ENCODE measurements at places on chromosomes 13 and 19.

DNA sequence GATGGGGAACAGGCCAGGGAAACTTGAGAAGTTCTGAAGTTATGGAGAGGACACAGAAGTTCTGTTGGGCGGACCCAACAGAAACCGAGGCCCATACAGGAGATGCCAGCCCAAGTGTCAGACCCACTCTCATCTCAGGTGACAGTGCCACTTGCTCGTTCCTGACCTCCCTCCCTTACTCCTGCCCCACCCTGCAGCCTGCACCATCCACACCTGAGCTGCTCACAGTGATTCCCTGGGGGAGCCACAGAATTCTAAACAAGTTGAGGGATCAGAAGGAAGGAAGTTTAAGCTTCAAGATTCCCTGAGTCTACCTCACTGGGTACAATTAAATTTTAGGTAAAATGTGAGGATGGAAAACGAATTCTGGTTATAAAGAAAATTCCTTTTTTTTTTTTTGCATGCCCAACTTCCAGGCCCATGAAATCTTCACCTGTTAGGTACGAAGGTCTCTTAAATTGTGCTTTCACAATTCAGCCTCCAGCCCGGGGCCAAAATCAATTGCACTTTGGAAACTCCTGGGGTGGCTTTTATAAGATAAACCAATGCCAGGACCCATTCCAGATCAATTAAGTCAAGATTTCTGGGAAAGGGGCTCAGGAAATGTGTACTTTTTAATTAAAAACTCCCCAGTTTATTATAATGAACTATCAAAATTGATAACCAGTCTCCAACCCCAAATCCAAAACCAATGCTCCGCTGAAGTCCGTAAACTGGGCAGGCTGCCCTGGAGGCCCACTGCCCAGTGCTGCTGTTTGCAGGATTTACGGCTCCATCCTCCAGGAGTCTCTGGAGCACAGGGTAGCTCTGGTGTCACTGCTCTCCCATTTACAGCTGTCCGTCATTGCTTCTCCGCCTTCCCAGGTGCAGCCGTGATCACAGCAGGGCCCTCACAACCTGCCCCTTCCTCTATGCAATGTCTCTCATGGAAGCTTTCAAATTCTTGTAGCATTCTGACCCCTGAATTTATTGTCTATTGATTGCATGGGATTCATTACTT is 643.5 kb downstream of the UQCRFS1 start:
- no peak for DNase-seq

GRCh38 chr13:34879851-34880250 is 62.2 kb upstream of the NBEA start:
- no peak for DNase-seq

GRCh38 chr13:100521851-100522617 is 66.6 kb downstream of the GGACT start:
- DNase-seq: no peak

GRCh38 chr13:21074546-21074945 is 13.2 kb upstream of the LATS2 start:
- DNase-seq: no peak
